ENCODE measurements at places on chromosomes 3 and 15.

DNA sequence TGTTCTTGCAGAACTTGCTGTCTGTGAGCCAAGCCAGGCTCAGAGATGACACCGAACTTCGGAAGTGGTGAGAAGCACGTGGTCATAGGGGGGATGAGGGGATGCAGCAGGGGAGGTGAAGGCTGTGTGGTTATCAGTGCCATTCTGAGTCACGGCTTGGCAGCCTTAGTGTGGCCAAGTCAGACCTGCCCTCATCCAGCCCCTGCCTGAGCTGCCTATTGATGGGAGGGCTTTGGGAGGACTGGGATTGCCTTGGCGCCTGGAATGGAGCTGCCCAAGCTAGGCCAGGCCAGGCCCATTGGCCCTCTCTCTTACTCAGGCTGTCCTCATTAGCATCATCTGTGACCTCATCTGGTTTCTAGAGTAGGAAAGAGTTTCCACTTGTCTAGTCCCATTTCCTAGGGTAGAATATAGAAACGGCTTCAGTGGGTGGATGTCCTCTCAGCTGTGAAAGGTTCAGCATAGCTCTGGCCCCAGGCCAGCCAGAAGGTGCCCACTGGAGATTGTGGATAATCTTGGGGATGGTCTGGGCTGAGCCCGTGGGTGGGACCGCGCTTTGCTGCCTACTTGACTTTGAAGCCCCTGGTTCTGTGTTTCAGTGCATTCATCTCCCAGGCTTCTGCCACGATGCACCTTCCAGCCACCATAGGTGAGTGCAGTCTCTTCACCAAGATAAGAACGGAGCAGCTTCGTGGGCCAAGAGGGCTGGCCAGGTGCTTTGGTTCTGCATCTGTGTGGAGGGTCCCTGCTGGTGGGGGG is 7.2 kb downstream of the FAH start:
- DNase-seq = no peak

DNA sequence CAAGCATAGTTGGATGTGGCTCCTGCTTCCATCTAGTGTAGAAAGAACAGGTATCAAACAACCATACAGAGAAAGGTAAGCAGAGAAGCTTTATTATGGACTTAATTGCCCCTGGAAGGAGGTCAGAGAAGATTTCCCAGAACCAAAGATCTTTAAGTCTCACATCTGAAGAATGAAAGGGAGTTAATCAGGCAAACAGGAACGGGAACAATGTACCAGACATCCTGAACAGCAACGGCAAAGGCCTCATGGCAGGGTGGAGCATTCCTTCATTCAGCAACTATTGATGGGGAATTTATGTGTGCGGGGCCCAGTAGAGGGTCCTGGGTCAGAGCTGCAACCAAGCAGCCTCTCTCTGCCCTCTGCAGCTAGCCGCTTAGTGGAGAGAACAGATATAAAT is 61.5 kb downstream of the LMCD1 start:
- DNase-seq = no peak

GRCh38 chr3:119300991-119301391 is 6.8 kb downstream of the ARHGAP31 start:
- no peak for DNase-seq

DNA sequence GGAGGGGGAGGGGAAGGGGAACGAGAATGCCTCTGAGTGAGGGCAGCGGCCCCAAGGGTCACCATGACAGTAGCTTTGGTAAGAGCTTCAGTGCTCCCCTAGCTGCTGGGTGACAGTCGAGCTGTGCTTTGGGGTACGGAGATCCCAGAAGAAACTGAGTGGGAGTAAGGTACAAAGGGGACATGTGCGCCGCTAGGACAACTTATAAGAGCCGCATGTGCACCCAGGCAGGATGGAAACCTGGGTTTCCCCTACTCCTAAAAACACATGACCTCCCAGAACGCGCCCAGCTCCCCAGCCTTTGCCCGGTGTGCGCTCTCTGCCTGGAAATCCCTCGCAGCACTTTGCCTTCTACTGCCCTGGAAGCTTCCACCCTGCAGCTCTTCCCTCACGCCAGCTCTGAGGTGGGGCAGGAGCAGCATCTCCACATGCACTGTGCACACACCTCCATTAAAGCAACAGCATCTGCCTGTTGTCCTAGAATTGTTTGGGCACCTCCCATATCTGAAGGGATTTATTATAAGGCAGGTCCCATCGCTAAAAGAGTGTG is 232.2 kb downstream of the ADAMTS17 start:
- no peak for DNase-seq

GRCh38 chr3:171132873-171133272 is 106.4 kb upstream of the SLC2A2 start:
- DNase-seq = no peak

- no peak for DNase-seq
These were observed 156.8 kb downstream of the WNT5A start for GRCh38 chr3:55330355-55330754.

DNA sequence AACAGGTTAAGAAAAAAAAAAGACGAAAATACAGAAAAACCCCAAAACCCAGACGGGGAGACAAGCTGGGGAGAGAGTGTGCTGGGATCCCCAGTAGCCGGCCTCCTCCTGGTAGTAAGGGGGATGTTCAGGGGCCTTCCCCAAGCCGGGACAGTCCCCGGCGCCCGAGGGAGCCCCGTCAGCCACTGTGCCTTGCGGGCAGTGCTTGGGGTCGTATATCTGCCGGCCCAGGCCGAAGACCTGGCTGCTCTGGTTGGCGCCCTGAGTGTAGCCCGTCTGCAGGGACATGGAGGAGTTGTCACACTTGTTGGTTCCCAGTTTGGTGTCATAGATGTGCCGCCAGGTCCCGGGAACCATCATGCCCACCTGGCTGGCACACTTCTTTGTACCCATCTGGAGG is 287.2 kb upstream of the GADL1 start:
- no peak for DNase-seq

- DNase-seq = no peak
These were observed 63.5 kb downstream of the FEM1B start for GRCh38 chr15:68340726-68341671.

DNA sequence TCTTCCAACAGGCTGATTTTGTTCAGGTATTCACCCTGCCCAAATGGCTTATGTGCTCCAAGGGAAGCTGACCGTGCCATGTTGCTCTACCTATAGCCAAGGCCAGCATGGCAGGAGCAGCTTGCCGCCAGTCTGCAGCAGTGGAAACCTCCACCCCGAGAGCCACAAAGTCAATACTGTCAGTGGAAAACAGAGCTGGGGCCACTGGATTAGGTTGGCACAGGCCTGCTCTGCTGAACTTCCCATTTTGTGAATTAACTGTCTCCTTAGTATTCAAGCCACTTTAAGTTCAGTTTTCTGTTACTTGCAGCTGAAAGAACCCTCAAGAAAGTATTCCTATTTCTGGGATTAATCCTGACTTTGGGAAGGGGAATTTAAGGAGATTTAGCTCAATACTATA is 63.8 kb upstream of the XCR1 start:
- DNase-seq = no peak

DNA sequence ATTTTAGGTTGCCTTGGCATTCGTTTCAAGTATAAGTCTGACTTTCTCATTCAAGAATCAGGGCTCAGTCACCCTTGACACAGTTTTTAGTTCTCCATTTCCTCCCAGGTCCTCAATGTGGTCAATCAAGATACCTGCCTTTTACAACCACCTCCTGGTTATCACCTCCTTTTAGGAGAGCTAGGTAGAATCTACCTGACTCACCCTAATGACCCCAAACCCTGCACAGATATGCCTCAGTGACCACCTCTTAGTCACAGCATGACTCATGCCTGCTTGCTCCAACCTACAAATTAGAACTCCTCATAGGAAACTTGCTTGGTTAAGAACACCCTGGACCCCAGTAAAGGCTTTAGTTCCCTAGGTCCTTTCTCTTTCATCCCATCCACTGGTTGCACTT is 22.5 kb downstream of the DMXL2 start:
- no peak for DNase-seq

DNA sequence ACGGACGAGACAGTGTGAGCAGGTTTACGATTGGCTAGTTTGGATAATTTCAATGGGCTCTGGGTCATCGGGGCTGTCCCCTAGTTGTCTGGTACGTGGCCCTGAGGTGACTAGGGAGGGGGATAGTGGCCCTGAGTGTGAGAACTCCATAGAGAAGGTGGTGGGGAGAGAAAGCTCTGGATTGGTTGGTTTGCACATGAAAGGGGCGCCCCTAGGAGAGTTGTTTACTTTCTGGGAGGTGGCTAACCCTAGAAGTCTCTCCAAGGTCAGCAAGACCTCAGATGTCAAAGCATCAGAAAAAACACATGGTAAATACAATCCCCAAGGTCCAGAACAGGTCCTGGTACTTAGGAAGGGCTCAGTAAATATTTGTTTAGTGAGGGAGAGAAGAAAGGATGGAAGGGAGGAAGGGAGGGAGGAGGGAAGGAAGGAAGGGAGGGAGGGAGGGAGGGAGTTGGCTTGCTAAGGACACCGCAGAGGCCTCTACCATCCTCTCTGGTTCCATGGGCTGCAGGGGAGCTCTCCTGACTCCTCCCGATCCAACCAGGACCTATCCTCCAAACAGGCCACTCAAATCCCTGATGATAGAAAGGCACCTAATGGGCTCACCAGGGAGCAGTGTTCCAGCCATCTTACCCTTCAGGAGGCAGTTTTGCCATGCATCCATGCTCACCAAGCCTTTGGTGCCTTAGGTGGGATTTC is 3.0 kb upstream of the TRH start:
- no peak for DNase-seq

DNA sequence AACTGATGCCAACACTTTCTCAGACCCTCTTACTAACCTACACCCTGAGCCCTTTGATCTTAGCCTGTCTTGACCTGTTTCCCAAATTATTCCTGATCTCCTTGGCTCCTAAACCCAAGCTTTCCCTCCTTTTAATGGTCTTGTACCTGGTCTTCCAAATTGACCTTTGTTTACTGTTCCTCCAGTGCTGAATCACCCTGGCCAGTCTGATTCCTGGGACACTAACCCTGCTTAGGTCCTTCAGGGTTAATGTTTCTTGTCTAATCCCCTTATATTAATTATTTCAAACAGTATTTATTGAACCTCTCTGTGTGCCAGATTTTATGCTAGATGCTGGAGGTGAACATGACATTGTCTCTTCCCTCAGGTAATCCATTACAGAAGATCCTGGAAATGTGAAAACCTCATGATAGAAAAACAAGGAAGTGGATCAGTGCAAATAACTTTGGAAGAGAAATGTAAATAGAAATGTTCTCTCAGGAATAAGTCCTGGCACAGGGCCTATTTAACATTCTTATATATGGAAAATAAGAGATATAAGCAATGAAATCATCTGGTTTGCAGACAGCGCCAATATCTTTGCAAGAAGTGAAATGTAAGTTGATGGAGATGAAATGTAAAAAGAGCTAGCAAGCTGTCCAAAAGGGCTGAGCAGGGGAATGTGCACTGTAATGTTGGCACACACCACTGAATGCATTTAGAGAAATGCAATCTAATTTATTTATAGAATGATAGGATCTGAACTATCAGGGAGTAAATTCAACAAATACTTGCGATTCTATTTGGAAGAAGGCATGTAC is 20.7 kb downstream of the HGD start:
- no peak for DNase-seq

DNA sequence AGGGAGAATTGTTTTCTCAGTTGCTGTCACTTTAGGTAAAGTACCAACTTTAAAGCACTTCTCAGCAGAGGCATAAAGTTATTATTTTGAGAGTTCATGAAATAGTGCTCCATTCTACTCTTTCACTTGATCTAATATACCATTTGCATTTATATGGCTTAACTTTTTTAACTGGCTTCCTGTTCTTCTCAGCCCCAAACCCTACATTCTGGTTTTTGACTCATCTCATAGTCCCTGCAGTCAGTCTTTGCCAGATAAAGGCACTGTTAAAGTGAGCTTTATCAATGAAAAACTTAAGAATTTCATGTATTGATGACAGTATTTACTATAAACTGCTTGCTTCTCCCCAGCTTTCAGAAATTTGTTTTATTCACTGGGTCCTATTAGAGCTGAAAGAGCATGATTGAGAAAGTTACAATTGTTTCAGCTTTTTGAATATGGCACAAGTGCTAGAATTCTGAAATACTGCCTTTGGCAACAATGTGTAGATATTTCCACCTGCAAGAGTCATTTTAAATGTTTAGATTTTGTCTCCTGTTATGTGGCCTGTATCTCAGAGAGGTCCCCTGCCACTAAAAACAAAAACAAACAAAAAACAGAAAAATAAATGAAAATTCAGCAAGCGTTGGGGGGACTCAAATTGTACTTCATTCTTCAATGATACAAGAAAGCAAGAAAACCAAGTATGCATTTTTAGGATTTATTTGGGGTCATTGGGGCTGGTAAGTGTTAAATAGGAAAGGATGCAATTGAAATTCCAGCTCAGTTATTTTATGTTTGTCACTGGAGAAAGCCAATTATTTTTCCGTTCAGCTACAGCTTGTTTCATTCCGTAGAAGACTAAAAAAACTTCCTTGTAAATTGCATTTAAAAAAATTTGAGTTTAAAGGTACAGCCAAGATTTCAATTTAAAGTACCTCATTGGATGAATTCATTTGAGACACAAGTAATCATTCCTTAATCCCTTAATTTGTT is 28.6 kb downstream of the TGFBR2 start:
- no peak for DNase-seq

GRCh38 chr3:86175593-86176444 is 815.1 kb downstream of the VGLL3 start:
- DNase-seq = no peak

DNA sequence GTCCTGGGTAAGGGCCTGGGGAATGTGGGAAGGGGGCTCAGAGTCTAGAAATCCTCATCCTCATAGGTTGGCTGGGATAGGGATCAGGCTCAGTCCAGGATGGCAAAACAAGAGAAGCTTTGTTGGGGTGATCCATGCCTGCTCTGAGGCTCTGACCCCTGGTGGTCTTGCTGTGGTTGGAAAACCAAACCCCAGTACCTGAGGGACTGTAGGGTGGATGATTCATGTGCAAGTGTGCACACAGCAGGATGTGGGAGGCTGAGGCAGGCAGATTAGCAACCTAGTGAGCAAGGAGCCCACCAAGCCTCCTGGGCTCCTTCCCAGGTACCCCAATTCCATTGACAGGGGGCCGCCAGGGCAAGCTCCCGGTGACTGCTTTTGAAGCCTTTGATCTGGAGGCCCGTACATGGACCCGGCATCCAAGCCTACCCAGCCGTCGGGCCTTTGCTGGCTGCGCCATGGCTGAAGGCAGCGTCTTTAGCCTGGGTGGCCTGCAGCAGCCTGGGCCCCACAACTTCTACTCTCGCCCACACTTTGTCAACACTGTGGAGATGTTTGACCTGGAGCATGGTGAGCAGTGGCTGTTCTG is 3.1 kb downstream of the KLHDC8B start:
- no peak for DNase-seq

DNA sequence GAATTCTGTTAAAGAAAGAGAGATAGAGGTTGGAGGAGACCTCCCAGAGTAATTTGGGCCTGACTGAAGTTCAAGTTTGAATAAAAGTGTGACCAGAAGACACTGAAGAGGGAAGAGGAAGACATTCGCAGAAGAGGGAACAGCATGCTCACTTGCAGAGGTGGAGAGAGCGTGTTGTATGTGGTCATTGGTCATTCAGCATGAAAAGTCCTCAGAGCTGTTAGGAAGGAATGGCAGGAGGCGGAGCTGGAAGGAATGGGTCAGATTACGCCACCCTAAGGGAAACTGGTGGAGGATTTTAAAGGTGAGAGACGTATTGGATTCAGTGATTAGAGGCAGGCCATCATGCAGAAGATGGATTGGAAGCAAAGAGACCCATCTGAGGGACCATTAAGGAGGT is 41.6 kb downstream of the IQCH start:
- DNase-seq = no peak
